Stimulated activated CD4-positive, alpha-beta T cell treated with anti-CD3 and anti-CD28 coated beads, Interleukin-12 subunit alpha, Interleukin-12 subunit beta, amount 100 ng/mL, for 48 hours (primary cell): ENCODE measurements at places on chromosomes 2 and 18.

DNA sequence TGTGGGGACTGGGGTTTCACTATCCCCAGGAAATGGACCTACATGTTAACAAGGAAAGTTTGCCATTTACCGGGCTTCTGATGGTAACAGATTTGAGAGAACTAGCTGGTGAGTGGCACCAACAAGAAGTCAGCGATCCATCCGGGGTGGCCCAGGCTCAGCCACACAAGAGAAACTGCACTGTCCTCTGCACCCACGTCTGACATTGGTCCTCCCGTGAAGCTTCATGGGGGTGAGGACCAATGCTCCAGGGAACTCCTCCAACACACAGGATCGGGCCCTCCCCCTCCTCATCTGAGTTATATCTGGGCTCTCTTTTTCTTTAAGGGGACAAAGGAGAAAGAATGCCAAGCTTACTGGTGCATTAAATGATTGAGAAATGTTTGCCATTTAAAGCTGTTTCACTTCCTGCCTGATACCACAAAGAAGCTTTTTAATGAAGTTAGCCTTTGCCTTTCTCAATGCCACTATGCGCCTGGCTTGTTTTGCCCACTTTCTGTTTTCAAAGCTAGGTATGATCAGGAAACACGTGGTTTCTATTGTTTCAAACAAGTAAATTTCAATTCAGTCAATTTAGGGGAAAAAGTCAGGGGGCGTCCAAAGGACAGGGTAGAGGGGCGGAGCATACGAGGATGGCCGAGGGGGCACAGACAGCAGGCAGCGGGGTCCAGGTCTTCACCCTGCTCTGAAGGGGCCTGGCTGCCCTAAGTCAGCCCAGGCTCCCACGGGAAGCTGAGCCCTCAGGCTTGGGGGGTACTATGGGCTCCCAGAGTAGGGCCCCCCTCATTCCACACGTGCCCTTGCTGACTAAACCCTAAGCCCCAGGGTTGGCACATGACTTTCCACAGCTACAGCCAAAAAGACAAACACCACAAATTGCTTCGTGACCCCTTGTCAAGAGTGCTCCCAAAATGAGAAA is 204.0 kb upstream of the ID2 start:
- no peak for DNase-seq

GRCh38 chr2:72349016-72349415 is 201.4 kb upstream of the CYP26B1 start:
- DNase-seq, result no peak

GRCh38 chr2:172438741-172439508 is 11.5 kb downstream of the ITGA6 start:
- DNase-seq, result no peak

DNA sequence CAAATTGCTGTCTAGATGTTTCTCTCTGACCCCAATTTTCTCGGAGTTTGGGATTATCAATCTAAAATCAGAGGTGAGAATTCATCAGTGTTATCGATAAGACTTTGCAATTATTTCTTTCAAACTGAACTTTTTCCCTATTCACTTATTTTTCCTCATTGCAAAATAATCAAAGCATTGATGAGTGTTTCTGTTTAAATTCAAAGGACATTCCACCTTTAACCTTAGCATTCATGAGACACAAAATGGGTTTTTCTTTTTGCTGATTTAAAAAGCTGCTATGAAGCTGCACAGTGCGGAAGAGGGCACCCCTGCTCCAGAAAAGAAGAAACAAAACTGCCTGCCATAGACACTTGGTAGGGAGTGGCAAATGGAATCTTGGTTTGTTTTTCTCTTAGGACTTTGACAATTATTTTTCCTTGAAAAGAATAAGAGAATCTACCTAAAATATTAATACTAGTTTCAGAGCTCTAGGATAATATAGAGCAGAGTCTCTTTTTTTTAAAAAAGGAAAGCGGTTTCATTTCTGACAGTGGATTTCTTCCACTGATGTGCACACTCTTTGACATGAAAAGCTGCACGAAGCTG is 203.4 kb downstream of the TGIF1 start:
- no peak for DNase-seq

GRCh38 chr2:217711188-217711587 is 291.6 kb downstream of the TNS1 start:
- DNase-seq, result no peak

GRCh38 chr2:2422621-2423020 is 91.5 kb upstream of the MYT1L start:
- no peak for DNase-seq

GRCh38 chr2:202450785-202451184 is 74.7 kb downstream of the BMPR2 start:
- no peak for DNase-seq

DNA sequence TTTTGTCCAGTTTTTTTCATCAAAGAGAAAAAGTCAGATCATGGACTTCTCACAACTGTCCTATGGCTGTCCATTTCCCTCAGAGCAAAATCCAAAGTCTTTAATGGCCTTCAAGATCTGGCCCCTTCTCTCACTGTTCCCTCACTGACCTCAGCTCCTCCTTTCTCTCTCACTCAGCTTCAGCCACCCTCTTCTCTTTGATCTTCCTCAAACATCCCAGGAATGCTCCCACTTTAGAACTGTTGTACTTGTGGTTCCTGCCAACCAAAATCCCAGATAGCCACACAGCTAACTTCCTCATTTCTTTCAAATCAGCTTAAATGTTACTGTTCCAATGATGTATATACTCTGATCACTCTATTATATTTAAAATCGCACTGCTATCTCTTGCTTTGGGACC is 82.9 kb downstream of the NUP35 start:
- no peak for DNase-seq

GRCh38 chr2:115294999-115295398 is 852.6 kb downstream of the DPP10 start:
- no peak for DNase-seq
